ENCODE measurements at places on chromosomes 1 and 21.

- no peak for DNase-seq
Observed at GRCh38 chr1:83764209-83764608, 234.7 kb downstream of the TTLL7 start.

- DNase-seq = no peak
Observed at GRCh38 chr1:240987928-240988327, 369.1 kb downstream of the RGS7 start.

DNA sequence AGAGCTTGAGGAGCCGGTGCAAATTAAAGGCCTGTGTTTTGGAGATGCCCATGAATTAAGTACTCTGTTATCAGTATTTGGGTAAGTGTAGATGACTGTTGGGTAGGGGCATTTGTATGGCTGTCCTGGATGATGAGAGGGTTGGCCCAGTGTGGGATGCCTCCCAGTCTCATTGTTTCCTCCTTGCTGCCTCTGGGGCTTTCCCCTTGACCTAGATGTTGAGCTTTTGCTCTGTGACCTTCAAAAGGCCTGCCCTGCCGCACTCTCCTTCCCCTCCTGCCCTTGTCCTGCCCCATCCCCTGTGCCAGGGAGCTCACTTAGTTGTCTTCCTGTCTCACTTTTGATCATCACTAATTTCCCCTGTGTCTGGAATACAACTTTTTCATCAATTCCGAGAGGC is 10.0 kb downstream of the GALNT2 start:
- DNase-seq = no peak

DNA sequence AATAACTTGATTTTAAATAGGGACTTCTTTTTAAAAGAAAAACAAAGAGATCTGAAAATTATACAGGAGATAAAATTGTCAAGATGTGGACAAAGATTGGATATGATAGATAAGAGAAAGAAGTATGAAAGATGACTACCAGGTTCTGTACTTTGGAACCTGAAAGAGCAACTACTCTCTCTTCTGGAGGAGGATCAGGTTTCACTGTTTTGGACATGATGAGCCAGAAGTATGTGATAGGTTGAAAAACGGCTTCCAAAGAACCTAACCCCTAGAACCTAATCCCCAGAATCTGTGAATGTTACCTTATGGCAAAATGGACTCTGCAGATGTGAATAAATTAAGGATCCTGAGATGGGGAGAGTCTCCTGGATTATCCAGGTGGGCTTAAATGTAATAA is 26.2 kb downstream of the RSBN1 start:
- DNase-seq = no peak

GRCh38 chr1:236407059-236407458 is 13.0 kb downstream of the EDARADD start:
- DNase-seq = no peak

GRCh38 chr1:10211805-10212410 is 1.5 kb downstream of the KIF1B start:
- DNase-seq = no peak

DNA sequence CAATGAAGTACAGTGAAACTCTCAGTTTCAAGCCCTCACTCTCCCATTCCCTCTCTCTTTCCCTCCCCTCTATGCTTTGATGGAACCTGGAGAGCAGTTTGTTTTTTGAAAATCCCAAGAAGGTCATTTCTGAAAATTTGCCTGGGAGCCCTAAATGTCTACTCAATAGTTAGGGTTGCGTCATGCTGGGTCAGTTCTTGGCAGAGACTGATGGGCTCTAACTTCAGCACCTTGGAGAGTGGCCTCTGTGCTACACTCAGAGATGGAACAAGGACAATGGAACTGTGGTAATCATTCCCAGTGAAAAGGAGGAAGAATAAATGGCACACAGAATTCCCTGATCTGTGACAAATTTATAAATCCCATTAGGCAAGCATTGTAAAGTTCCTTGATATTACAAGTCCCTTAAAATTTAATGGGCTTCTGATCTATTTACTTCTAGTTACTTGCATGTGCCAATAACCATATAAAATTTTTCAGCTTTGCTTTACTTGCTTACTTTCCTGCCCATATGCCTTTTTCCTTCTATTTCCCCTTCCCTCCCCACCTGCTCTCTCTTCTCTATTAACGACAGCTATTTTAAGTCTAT is 182.9 kb upstream of the KCND3 start:
- DNase-seq = no peak

DNA sequence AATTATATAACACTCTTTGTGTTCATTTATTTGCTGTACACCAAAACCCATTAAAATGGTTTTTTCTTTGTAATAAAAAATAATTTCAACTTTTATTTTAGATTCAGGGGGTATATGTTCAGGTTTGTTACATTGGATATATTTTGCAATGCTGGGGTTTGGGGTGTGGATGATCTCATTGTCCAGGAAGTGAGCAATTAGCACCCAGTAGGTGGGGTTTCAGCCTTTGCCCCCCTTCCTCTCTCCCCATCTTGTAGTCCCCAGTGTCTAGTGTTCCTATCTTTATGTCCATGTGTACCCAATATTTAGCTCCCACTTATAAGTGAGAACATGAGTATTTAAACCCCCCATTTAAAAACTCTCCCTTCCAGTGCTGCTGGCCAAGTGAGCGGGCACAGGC is 184.6 kb downstream of the RHOU start:
- no peak for DNase-seq

GRCh38 chr1:66176012-66176715 is 357.8 kb upstream of the SGIP1 start:
- no peak for DNase-seq
